ENCODE measurements at places on chromosomes 4 and X.

DNA sequence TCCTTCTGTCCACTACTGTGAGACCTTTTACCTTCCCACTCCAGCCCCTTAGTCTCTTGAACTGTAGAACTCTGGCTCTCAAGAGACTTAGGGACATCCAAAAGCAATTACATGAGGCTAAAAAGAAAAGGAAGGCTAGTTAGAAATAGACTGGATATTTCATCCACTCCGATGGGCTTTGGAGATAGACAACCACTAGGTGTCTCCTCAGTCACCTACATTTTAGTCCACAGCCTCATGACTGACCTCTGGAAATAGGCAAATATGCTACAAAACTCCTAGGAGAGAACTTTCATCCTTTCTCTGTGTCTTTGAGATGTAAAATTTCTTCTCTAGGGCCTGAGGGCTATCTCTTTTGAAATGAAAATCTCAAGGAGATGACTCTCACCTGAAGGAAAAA is 45.1 kb upstream of the LAMP2 start:
- peak; percentile 5 for DNase-seq

DNA sequence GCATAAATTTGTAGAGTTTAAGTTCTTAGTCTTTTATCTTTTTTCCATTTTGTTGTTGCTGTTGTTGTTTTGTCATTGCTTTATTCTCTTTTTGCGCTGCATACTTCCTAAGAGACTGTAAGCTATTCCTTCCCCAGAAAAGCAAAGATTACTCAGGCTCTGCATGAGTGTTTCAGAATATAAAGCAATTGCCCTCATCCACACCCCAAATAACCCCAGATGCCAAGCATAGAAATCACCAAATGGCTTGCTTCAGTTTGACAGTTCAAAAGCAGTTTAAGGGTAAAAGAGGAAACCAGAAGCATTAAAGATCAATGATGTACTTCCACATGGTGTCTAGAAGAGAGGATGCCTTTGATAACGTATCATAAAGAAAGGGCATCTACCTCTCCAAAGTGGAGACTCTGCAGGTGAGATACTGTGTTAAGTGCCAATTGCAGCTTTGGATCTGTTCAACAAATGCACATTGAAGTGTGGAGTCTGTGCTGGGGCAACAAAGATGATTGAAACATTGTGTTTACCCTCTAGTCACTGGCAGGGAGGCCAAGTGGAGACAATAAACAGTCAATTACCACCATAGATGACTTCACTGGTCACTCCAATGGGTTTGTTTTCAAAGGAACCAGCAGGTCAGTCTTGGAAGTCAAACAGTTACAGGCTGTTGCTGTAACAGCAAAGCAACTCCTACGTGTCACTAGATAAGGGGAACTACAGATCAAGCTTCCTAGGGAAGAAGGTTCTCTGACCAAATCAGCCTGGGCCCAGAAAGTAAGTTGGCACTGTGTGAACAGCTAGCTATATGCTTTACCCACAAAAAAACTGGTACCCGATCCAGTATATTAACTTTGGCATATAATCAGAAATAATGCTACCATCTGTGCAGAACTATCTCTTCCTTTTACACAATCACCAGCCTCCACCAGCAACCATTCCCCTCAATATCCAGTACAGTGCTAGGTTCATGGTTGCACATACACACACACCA is 40.6 kb upstream of the IL21 start:
- no peak for DNase-seq

GRCh38 chr4:111984169-111984819 is 161.0 kb upstream of the FAM241A start:
- no peak for DNase-seq

DNA sequence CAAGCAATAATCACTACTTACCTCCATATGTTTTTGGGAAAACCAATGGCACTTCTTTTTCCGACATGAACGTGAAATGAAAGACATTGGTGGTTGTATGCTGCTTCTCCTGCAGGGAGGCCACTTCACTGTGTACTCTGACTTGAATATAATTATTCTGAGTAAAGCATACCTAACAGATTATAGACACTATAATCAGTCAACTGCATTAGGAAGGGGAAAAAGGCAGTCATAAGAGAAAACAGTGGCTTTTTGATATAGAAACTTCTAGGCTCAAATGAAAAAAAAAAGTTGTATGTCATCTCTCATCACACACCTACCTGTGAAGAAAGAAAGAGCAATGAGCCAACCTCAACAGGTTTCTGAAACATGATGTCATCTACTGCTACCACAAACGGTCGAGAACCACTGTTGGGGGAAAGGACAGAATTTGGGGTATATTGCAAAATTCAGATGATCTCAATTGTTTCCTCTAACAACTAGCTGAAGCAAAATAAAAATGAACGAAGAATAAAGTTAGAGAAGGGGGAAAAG is 37.4 kb downstream of the PRDX4 start:
- no peak for DNase-seq

- no peak for DNase-seq
Observed at GRCh38 chr4:135177321-135177720, 975.7 kb upstream of the PABPC4L start.

GRCh38 chrX:48789366-48790220 is 3.2 kb downstream of the GATA1 start:
- DNase-seq, result no peak

DNA sequence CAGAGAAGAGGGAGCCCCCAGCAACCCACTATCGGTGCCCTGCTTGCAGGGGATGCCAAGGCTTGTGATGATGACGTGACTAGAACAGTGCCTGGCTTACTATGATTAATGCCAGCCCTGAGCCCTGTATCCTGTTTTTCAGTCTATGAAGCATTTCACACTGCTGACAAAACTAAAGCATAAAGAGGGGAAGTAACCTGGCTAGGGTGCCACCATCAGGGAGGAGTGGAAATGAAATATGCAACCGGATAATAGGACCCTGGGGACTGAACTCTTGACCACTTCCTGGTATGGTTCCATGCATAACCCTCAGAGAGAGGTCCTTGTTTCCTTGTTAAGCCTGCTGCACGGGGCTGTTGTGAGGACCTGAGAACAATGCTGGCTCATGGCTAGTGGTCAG is 50.3 kb downstream of the MED28 start:
- DNase-seq, result no peak
